Suppressor macrophage treated with lipopolysaccharide for 4 hours (primary cell): ENCODE measurements at places on chromosomes 5 and 9.

DNA sequence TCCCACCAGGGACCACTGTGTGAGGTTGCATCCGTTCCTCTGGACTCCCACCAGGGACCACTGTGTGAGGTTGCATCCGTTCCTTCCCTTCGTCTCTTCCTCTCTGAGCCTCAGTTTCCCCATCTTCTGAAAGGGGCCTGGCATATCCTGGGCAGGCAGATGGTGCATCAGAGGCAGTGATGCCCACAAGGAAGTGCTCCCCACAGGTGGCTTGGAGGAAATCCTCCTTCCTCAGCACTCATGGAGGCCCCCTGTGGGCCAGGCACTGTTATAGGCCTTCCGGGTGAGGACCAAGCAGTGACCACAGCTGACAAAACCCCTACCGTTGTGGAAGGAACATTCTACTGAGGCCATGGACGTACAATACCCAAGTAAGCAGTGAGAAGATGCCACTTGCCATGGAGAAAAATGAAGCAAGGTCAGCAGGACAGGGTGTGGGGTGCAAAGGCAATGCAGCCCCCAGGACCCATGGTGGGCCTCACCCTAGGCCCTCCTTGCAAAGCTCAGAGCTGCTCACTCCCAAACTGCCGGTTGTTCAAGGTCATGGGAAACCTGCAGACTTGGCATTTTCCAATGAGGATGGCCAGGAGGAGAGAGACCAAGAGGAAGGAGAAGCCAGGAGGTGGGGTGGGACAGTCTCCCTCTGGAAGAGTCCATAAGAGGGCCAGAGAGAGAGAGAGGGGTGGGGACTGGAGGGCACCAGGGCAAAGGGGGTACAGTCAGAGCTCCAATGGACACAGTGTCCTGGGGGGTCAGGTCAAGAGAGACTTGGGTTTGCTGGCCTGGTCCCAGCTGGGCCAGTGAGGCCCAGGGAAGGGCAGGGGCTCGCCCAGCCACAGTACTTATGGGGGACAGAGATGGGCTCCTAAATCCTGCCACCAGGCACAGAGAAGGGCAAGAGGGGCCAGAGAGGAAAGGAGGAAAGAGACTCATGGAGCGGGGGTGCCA is 51.1 kb downstream of the C9orf50 start:
- no peak for DNase-seq

DNA sequence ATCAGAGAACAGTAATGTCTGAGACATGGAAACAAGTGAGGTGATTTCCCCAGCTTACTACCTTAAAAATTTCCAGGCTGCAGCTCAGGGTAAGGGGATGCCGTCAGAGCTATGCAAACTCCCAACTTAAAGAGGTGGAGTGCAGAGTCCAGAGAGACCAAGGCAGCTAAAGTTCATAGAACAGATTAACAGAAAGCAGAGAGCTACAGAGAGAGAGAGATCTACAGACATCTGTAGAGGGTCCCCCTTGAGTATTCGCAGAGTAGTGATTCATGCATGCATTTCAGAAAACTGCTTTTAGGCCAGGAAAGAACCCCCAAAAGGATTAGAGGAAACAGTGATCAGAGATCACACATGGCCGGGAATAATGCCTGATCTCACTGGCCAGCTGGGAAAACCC is 306.2 kb upstream of the PUM3 start:
- DNase-seq, result no peak

GRCh38 chr5:53815471-53815870 is 255.0 kb downstream of the NDUFS4 start:
- no peak for DNase-seq

DNA sequence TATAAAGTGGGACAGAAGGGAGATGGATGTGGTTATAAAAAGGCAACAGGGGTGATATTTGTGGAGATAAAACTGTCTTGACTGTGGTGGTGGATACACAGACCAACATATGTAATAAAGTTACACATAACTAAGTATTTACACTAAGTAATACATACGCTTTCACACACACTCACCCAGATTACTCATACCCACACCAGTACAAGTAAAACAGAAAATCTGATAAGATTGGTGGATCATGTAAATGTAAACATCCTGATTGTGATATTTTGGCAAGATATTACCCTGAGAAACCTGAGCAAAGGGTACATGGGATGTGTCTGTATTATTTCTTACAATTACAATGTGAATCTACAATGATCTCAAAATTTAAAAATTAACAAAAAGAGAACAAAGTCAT is 53.3 kb upstream of the SLIT3 start:
- no peak for DNase-seq

- no peak for DNase-seq
These were observed 23.6 kb upstream of the PDE4D start for GRCh38 chr5:59917121-59917520.

DNA sequence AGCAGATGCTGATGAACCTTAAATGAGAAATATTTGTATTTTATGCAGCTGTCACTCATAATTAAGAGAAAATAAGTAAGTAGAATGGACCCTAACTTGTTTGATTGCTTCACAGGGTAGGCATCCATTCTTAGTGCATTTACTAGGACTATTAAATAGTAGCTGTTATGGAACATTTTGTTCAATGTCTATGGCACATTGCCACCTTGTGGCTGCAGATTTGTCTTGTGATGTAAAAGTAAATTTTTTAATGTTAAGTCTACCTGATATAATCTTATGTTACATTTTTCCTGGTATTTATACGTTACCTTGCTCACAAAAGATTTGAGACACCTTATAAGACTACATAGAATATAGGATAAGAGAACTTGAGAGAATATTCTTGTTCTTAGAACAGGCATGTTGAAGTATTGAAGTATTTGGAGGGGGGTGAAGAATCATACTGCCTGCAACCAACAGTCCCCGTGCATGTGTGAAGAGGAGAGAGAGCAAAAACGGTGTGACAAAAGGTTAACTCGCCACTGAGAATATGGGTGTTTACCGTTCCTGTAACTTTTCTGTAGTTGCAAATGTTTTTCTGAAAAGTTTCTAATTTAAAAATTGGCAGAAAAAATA is 161.1 kb downstream of the MAST4 start:
- DNase-seq, result peak; percentile 77

GRCh38 chr9:124879226-124879625 is 17.3 kb downstream of the ARPC5L start:
- DNase-seq, result no peak

- DNase-seq, result no peak
These were observed 33.5 kb downstream of the OR1J1 start for GRCh38 chr9:122444041-122444733.

DNA sequence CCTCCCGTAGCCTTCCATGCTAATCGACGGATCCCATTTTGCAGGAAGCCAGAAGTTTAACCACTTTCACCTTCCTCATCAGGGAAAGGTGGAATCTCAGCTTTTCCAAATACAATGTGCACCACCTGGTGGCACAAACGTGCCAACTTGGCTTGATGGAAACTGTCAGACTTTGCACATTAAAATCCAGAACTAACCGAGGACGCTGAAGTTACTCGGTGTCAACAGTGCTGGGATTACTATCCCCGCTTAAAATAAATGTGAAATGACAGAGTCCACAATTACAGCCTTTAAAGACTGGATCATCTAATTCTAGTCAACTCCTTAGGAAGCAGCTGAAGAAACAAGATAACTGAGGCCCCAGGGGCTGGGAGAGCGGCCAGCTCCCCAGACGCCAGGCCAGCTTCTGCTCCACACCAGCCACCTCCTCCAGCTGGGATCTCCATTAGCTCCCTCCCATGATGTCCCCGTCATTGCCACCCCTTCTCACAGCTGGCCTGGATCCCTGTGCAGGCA is 50.1 kb upstream of the RETREG1 start:
- DNase-seq, result peak; percentile 17

- no peak for DNase-seq
These were observed 394.6 kb downstream of the PSAT1 start for GRCh38 chr9:78691542-78691941.

DNA sequence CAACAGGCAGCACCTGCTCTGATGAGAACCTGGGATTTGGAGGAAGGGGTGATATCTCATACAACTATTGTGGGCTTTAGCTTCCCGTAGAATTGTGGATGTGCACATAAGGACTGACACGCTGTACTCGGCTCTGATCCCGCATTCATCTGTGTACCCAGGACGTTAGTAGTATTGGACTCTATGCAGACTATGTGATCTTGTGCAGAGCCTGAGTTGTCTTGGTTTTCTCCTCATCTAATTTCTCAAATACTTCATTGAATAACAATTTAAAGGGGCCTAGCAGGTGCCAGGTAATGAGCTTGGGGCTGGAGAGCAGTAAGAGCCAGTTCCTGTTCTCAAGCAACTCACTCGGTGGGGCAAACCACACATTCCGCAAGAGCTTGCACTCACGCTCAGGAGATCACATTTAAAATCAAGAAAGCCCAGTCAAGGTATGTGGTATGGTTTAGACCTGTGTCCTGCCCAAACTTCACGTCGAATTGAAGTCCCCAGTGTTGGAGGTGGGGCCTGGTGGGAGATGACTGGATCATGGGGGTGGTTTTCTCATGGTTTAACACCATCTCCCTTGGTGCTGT is 14.8 kb downstream of the C5orf15 start:
- DNase-seq, result no peak
